ENCODE measurements at places on chromosomes 5 and 9. TPM values are rescaled to one million over a fixed set of nuclear protein-coding genes. Genes with fewer than 3 reads are reported as not detected.

ZNG1A gene
- 28.5 TPM for total RNA-seq

CDK7 gene
- total RNA-seq, result 61.8 TPM

CFAP77 gene
- total RNA-seq, result 0.28 TPM

P4HA2 gene
- 35.8 TPM for total RNA-seq

TAL2 gene
- total RNA-seq, result 0.32 TPM

F2RL1 gene
- total RNA-seq, result 332 TPM

SH3RF2 gene
- 3.0 TPM for total RNA-seq

FAM200C gene
- total RNA-seq, result 2.5 TPM

CCDC187 gene
- total RNA-seq, result not detected

CDX1 gene
- total RNA-seq, result not detected

NEUROG1 gene
- total RNA-seq, result not detected

FBN2 gene
- 16.2 TPM for total RNA-seq

GARNL3 gene
- 2.3 TPM for total RNA-seq

PKD2L2 gene
- 0.03 TPM for total RNA-seq

NIPAL4 gene
- 9.9 TPM for total RNA-seq

EQTN gene
- total RNA-seq, result not detected

NRG2 gene
- total RNA-seq, result 1.7 TPM

PCDHGA1 gene
- 0.34 TPM for total RNA-seq

CMYA5 gene
- 0.22 TPM for total RNA-seq

VCAN gene
- total RNA-seq, result 23.4 TPM

PCDHB14 gene
- 0.06 TPM for total RNA-seq

GPR150 gene
- 0.07 TPM for total RNA-seq

ASTN2 gene
- 5.1 TPM for total RNA-seq

SLC45A2 gene
- not detected for total RNA-seq

TEX48 gene
- not detected for total RNA-seq

TMEM174 gene
- not detected for total RNA-seq

CCNO gene
- total RNA-seq, result 8.9 TPM

RPL37 gene
- 2,605 TPM for total RNA-seq

FOXI1 gene
- total RNA-seq, result not detected

RFESD gene
- 3.1 TPM for total RNA-seq

PFN3 gene
- not detected for total RNA-seq

MYMK gene
- total RNA-seq, result not detected

KLF4 gene
- 13.3 TPM for total RNA-seq

ACTBL2 gene
- total RNA-seq, result not detected

IRX1 gene
- total RNA-seq, result not detected

NOL8 gene
- 31.3 TPM for total RNA-seq

ENTREP1 gene
- total RNA-seq, result 0.48 TPM

ENC1 gene
- total RNA-seq, result 14.5 TPM

CDC20B gene
- 0.16 TPM for total RNA-seq

RNF183 gene
- total RNA-seq, result not detected
